MG63 (cell line): ENCODE measurements at places on chromosomes 11 and 22.

- no peak for DNase-seq
Measured at GRCh38 chr11:103648054-103648453, 388.4 kb upstream of the DDI1 start.

- peak; percentile 99 for DNase-seq
Measured at GRCh38 chr11:13216019-13216710, 61.4 kb upstream of the BMAL1 start.

GRCh38 chr11:118883368-118884071 is at the start of gene CXCR5:
Gene CXCR5, plus strand, starts transcription at chr11:118883892. Its CDS starts 50 bp downstream, at chr11:118883942.
- no peak for DNase-seq

- no peak for DNase-seq
Measured at GRCh38 chr11:65504674-65505465, 6.0 kb downstream of the MALAT1 start.

DNA sequence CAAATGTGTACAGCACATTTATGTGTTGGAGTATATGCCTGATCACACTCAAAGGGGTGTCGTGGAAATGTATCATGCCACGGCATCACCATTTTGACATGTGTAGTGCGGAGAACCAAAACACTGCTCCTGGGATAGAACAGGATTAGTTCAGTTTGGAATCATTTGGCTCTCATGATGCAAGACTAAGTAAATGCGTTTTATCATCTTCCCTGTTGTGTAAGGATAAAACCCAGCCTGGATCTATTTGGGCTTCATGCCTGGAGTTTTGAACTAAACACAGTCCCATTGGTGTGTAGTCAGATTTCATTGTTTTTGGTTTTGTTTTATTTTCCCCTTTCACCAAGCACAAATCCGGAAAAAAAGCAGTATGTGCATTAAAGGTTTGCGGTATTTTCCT is 574.3 kb downstream of the NTM start:
- no peak for DNase-seq

DNA sequence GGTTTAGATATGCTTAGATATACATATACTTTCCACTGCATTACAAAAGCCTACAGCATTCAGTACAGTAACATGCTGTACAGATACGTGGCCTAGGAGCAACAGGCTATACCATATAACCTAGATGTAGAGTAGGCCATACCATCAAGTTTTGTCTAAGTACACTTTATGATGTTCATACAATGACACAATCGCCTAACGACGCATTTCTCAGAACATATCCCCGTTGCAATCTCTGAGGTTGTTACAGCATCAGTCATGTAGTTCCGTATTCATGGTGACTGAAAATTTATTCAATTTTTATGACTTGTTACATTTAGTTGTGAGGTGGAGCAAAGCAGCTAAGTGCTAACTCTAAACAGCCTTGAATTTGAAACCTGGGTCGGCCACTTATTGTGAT is 6.7 kb downstream of the ZBTB44 start:
- no peak for DNase-seq
